ENCODE measurements at places on chromosomes 7 and 10. TPM values are rescaled to one million over a fixed set of nuclear protein-coding genes. Genes with fewer than 3 reads are reported as not detected.

- DNase-seq: no peak
Observed at GRCh38 chr10:69270990-69271389, 7.3 kb upstream of the HK1 start.

DNA sequence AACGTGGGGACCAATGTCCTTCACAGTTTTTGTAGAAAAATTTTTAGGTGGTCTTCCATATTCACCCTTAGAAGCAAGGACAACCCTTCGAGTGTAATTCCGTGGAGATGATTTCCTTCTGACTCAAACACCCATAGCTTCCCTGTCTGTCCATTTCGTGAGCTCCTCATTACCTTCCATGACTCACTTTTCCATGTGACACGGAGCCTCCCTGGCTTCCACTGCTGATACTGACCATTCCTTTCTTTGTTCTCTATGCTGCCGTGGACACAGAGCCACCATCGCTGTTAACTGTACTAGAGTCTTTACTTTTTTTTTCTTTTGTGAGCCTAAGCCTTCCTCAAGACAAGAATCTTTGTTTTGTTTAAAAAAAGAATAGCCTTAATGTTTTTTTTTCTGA is 12.5 kb upstream of the ARMS2 start:
- no peak for DNase-seq

GRCh38 chr7:110983822-110984456 is 107.0 kb upstream of the LRRN3 start:
- DNase-seq: no peak

GRCh38 chr10:47354165-47354564 is 6.0 kb downstream of the RBP3 start:
- no peak for DNase-seq

The FAM25A gene
- not detected for total RNA-seq

- no peak for DNase-seq
Observed at GRCh38 chr10:52053497-52053896, 260.6 kb upstream of the DKK1 start.

DNA sequence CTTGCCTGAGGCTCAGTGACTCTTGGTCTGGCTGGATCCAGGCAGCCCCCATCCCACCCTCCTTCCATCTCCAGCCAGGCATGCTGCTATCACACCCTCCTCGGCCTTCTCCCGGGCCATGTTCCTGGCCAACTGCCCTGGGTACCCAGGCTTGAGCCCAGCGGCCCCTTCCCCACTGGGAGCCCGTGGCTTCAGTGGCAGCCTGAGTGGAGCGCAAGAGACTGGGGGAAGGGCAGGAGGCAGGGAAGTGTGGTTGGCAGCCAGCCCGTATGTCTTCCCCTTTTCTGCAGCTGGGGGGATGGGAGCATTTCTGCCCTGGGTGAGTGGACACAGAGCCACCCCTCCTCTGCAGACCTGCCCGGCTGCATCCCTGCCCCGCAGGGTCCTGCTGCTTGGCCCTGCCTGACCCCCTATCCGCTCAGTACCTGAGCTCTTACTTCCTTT is 148.5 kb downstream of the ARHGAP22 start:
- no peak for DNase-seq

DNA sequence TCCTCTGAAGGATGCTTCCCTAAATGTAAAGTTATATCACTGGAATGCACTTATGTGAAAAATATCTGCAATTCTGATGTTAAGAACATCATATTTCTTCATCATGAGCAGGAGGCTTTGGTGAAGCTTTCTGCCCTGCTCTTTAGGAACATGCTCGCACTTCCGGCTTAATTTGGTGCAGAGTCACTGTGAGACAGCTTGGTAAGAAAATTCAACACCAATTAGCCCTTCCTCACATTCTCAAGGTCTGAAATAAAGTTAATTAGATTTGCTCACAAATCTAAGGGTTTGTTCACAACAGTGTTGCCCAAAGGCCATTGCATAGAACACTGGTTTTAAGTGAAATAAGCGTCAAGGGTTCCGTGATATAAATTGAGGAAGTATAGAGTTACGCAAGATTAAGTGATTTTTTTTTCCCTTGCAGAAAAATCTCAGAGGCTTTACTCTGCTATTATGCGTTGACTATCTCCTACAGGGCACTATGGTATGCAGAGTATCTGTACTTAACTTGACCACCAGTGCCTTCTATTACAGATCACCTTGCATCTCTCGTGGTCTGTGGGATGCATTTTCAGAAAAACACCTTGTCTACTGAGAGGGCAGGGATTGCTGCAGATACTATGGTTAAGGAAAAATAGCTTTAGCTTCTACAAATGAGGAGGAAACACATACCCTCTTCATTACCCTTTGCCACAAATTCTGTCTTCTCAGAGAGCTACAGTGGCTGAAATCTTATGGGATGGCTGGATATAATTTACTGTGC is 953.9 kb downstream of the TYW1 start:
- DNase-seq: no peak

All from cerebellum (tissue), 4 donors.